ENCODE measurements at places on chromosomes 1 and 21.

GRCh38 chr1:248793592-248793991 lies 32.1 kb downstream of the SH3BP5L start:
- no peak for DNase-seq

DNA sequence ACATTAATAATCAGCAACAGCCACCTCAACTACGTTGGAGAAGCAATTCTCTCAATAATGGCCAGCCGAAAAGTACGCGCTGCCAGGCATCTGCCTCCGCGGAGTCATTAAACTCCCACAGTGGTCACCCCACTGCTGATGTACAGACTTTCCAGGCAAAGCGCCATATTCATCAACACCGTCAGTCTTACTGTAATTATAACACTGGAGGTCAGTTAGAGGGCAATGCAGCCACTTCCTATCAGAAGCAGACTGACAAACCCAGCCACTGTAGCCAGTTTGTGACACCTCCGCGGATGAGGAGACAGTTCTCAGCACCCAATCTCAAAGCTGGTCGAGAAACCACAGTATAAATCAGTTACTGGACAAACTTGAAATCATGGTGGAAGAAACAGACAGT lies 93.9 kb downstream of the KIF1B start:
- no peak for DNase-seq

DNA sequence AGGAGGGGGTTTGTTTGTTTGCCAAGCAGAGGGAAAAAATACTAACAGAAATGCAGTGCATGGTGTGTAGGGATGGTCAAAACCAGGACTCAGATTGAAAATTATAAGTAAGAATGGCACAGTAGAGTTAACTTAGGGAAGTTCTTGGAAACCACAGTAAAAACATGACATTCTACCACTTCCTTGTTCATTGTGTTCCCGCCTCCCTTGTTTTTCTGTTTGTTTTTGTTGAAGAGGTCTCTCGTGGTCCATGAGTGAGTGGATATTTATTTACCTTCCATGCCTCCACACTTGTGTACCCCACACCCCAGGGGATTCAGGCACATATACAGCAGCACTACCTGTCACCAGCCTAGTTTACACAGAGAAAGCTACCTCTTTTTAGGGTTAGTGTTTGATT lies 69.6 kb downstream of the OLFML2B start:
- DNase-seq: no peak

GRCh38 chr1:62448221-62448933 lies 11.5 kb downstream of the USP1 start:
- no peak for DNase-seq

GRCh38 chr1:150561974-150562445 lies 12.8 kb downstream of the ADAMTSL4 start:
- DNase-seq: peak; percentile 97

DNA sequence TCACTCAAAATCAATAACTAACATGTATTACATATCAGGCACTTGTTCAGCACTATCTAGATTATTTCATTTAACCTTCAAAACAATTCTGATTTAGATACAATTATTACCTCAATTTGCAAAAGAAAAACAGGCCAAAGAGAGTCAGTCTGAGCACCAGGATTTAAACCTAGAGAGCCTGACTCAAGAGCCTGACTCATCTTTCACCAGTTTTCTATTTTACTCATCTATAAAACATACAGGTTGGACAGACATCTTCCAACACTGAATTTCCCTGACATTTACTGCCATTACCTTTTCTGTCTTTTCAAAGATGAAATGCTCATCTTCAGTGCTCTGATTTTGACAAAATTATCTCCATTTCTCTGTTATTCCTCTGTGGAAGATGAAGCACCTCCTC lies 116.5 kb downstream of the MRPL39 start:
- DNase-seq: no peak
